ENCODE measurements at places on chromosomes 2 and 18. TPM values are rescaled to one million over a fixed set of nuclear protein-coding genes. Genes with fewer than 3 reads are reported as not detected.

DNA sequence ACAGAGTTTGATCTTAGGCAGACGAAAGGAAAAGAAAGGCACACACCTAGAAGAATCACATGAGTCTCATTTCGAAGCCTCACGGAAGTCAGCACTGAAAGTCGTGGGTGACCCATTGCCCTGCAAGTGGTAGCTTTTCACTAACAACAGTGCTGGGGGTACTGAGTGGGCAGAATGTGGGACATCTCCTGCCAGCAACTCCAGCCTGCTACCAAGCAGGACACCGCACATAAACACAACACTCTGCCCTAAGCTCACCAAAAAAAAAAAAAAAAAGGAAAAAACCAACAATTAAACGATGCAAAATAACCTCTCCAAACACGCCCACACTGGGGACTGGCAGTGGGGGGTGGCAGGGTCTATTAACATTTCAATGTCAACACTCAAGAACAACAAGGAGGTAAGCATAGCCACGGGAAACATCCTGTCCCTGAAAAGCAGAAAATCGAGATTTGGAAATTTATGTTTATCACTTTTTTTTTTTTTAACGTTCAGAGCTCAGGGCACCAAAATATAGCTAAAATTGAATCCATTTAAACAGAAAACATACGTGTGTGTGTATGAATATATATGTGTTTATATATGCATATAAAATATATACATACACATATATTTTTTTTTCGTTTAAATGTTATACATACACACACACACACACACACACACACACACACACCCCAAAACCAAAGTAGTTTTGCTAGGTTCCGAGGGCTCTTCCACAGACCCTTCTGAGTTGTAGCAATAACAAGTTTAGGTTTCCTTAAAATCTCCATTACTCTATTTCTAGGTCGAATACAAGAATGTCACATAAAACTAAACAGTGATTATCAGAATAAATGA, 2.2 kb downstream of the INO80D start:
- DNase-seq: peak; percentile 73

Gene RDH14
- total RNA-seq: 23.5 TPM

Gene ZAP70
- total RNA-seq: under 0.01 TPM

Gene CCBE1
- 53.0 TPM for total RNA-seq

- DNase-seq: no peak
Measured at GRCh38 chr18:36531636-36532035, 234.1 kb downstream of the FHOD3 start.

Gene ATIC
- total RNA-seq: 17.7 TPM

Gene RTP5
- total RNA-seq: not detected
